ENCODE measurements at places on chromosomes 6 and 20.

DNA sequence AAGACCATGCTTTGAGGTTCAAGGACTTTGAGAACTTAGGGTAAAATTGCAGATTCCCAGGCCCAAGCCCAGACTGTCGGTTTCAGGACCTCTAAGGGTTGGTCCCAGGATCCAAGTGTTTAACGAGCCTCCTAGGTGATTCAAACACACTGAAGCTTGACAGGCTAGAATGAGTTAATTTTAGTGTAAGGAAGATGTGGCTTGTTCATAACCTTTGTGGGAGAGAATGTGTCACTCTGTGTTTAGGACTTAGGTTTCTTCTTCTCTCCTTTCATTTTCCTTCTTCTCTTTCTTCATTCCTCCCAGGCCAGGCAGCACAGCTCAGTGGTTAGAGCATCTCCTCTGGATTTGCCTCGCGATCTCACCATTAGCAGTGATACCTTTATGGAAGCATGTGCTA lies 104.8 kb upstream of the KCNG1 start:
- DNase-seq: no peak

DNA sequence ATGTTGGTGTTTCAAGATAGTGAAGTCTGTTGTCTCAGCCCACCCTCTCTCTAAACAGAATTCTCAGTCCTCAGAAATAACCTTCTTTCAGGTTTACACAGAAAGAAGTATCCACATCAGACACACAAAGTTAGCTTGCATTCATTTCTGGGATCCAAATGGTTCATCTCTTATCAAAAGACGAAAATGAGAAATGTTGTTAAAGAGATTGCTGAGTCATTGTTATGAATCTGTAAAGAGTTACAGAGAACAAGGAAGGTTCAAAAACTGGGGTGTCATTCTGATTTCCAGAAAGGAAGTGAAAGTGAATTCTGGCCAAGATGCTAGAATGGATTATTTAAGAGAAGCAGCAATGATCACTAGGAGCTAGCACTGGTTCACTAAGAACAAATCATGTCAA lies 90.5 kb upstream of the ATXN1 start:
- DNase-seq: no peak

DNA sequence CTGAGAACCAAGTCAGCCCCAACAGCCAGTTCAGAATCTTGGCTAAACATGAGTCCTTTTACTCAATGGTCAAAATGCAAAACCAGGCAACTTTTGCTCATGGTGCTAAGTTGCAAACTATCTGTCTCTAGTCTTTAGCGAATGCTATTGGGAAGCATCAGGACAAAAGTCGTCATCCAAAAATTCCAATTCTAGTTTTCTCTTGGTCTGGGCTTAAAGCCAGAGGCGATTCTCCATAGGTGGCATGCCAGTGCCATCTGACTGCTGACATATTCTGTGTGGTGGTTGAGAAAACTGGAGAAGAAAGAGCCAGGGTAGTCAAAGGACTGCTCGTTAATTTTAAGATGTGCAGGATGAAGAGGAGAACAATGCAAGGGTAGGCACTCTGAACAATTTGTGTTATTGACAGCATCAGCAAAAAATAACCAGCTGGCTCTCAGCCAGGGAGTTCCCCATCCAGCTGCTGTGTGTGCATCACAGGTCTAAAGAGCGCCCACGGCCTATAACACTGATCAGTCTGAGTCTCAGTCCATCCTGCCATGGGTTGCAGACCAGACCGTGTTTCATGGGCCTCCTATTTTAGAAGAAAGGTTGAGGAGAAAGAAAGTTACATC lies 313.6 kb downstream of the ALDH8A1 start:
- DNase-seq: no peak

GRCh38 chr6:3506751-3507383 lies 50.0 kb upstream of the SLC22A23 start:
- DNase-seq: no peak

- DNase-seq: no peak
These were observed 643.8 kb upstream of the AGPAT4 start for GRCh38 chr6:161917645-161918044.

DNA sequence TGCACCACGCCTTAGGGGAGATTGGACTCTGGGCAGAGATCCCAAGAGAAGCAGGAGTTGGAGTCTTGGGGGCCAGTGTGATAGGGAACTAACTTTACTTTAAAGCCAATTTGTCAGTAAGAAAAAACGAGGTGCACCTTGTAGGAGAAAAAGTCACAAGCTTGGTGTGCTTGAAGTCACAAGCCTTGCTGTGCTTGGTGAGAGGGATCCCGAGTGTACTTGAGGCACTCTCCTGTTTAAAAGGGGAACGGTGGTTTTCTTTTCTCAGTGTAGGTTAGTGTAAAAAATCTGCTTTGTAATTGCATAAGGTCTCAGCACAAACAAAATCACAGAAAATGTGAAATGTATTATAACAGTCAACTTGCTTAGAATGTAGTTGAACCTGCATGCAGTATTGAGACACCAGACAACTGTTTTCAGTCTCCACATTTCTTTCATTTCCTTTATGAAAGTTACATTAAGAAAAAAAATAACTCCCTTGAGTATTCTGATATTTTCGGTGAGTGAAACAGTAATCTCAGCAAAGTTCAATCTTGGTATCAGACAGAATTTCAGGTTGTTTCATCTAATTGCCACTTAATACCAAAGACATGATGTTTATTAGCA lies 111.1 kb upstream of the DUSP22 start:
- DNase-seq: no peak

All from left renal pelvis (tissue), 4 donors.